Spinal cord (tissue), 10 donors: ENCODE measurements at places on chromosomes 2 and 18.

DNA sequence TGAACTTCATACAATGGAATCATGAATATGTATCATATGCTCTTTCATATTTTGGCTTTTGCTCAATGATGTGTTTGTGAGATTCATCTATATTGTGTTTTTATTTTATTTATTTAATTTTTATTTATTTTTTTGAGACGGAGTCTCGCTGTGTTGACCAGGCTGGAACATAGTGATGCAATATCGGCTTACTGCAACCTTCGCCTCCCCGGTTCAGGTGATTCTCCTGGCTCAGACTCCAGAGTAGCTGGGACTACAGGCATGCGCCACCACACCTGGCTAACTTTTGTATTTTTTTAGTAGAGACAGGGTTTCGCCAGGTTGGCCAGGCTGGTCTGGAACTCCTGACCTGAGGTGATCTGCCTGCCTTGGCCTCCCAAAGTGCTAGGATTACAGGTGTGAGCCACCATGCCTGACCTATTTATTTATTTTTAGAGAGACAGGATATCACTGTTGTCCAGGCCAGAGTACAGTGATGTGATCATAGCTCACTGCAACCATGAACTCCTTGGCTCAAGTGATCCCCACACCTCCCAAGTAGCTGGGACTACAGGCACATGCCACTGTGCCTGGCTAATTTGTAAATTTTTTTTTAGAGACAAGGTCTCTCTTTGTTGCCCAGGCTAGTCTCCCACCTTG lies 74.5 kb downstream of the TET3 start:
- DNase-seq = no peak

DNA sequence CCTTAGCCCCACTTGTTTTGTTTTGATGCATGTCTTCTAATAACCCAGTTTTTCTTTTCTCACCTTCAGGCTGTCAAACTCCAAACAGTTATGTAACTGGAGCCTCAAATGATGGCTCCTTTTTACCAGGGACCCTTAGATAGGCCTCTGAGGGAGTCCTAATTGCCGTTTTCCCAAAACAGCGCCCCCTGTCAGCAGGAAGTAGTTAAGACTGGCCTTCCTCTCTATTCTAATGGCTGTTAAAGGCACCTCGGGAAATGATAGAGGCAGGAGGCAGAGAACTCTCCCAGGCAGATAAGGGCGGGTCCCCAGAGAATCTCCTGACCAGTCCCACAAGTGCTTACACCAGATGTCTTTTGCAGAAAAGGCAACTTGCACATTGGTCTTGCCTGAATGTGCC lies 123.2 kb downstream of the KCNS3 start:
- DNase-seq = no peak

GRCh38 chr18:6589923-6590322 lies 139.6 kb upstream of the ARHGAP28 start:
- DNase-seq = no peak

DNA sequence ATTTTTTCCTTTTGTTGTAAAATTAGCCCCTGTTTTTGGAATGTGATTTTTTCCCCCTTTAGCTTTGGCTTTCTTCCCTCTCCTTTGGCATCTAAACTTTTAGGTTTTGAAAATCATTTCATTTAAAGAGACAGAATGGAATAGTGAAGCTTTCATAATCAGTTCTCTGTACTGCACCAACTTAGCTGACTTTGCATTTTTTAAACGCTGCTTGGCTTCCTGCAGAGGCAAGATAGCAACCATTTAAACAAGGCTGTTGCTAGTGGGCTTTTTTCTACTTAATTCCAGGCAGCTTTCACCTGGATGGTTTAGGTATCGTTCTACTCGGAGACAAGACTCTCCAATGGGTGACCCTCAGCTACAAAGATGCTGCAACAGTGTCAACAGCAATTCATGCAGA lies 267.9 kb upstream of the PKDCC start:
- peak; percentile 68 for DNase-seq

DNA sequence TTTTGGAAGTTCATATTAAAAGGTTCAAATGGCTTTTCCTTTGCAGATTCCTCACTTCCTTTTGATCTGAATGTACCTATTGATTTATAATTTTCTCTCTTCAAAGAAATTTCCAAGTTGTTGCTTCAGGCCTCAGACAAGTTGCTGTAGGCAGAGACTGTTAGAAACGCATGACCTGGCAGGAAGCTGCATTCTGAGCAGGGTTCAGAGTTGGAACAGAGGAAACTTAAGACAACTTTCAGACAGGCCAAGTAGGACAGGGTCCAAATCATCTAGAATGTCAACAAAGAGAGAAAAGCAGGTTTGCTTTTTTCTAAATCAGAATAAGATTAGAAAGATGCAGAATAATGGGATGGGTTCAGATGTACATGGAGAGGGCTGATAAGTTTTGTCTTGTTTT lies 416.3 kb downstream of the LRP1B start:
- no peak for DNase-seq

GRCh38 chr2:233051241-233052149 lies 8.6 kb upstream of the INPP5D start:
- DNase-seq = no peak

- no peak for DNase-seq
Observed at GRCh38 chr2:174750923-174751441, 13.3 kb downstream of the CHRNA1 start.

DNA sequence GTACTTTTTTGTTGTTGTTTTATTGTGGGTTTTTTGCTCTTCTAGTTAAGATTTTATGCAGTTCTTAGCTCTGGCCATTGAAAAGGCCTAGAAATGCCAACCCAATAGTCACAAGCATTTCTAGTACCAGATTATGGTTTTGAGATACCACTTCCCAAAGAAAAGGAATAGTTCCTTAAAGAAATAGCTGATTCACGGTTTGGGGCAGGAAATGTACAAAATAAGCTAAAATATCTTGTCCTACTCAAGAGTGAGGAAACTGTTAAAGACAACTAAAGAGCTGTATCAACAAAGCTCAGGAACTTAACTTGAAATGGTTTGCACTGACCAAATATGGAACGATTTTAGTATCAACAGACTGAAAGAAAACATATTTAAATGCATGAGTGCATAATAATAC lies 35.4 kb downstream of the PGAP1 start:
- no peak for DNase-seq

DNA sequence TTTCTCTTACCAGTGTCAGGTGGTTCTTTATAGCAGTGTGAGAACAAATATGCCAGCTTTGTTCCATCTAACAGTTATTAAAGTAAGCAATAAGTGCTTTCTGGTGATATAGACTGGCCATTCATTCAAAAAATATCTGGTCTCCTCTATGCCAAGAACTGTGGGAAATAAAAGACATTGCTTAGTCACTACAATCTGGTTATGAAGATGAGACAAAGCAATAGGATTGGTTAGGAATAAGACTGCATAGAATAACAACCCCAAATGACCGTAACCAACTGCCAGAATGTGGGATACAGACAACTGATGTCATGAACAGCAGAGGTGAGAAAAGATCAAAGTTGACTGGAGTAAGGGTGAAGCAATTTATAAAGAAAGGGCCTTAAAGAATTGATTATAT lies 83.8 kb downstream of the MBD2 start:
- no peak for DNase-seq

- no peak for DNase-seq
Observed at GRCh38 chr2:105403241-105403782, 4.5 kb upstream of the FHL2 start.

- DNase-seq = no peak
Observed at GRCh38 chr18:26454192-26454591, 94.2 kb downstream of the KCTD1 start.

- no peak for DNase-seq
Observed at GRCh38 chr2:122565364-122565763, 809.9 kb downstream of the TSN start.

DNA sequence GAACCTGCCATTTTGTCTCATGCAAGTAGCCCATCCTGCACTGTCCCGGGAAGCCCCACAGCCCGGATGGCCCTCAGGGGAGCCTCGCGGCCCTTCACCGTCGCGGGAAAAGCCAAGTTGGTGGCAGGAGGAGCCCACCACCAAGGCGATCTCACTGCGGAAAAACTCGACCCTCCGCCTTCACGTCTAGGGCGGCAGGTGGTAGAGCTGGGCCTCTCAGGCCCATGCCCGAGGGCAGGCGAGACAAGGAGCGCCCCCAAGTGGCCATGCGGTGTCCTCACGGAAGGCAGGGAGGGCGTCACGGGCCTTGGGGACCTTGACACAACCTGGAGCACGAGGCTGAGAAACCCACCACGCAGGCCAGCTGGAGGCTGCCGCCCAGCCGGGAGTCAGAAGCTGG lies 34.8 kb upstream of the SKA1 start:
- no peak for DNase-seq

- no peak for DNase-seq
Observed at GRCh38 chr2:84884449-84884848, 3.6 kb upstream of the TRABD2A start.

DNA sequence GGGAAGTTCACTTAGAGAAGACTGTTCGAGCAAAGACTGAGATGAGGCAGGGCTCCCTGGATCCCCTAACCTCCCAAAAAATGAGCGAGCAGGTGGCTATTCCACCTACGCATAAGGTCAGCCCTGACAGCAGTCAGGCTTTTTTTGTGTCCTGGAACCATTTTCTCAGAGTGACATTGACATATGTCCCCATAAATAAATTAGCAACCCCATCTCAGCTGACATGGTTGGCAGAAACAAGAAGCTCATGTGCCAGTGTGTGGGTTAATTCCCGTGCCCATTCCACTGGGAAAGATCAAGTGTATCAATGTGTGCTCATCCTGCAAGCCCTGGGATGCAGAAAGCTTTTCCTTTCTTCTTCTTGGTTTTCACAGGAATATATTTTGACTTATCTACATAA lies 740.4 kb upstream of the CELF4 start:
- no peak for DNase-seq

DNA sequence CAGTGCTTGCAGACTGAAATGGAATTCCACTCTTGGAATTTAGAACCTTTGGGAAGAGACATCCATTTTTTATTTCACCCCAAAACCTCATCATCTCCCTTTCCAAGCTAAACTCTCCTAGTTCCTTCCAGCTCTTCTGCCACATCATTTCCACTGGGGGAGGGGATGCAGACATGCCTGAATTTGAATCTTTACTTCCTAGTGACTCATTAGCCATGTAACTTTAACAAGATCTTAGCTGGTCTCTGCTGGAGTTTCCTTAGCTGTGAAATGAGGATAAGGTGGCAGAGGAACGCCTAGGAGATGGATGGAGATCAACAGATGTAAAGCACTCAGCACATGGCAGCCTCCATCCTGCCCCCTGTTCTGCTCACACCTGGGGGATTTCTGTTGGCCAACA lies 266.8 kb downstream of the EN1 start:
- DNase-seq = no peak

GRCh38 chr2:69700381-69700780 lies 41.6 kb upstream of the ANXA4 start:
- no peak for DNase-seq

DNA sequence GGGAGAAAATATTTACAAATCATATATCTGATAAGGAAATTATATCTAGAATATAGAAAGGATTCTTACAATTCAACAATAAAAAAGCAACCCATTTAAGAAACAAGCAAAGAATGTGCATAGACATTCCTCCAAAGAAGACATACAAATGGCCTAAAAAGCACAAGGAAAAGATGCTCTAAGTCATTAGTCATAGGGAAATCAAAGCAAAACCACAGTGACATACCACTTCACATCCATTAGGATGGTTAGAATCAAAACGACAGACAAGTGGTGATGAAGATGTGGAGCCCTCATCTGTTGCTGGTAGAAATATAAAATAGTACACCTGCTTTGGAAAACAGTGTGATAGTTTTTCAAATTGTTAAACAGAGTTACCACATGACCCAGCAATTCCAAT lies 48.2 kb downstream of the MAPRE2 start:
- no peak for DNase-seq

DNA sequence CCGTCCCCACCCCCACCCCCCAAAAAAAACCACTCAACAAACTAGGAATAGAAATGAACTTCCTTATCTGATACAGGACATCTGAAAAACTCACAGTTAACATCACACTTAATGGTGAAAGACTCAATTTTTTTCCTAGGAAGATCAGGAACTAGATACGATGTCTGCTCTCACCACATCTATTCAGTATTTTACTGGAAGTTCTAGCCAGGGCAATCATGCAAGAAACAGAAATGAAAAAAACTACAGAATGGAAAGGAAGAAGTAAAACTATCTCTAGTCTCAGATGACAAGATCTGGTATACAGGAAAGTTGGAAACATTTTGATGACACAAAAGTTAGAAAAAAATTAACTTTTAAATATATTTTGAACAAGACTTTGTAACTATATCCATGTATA lies 114.4 kb upstream of the FZD5 start:
- no peak for DNase-seq

DNA sequence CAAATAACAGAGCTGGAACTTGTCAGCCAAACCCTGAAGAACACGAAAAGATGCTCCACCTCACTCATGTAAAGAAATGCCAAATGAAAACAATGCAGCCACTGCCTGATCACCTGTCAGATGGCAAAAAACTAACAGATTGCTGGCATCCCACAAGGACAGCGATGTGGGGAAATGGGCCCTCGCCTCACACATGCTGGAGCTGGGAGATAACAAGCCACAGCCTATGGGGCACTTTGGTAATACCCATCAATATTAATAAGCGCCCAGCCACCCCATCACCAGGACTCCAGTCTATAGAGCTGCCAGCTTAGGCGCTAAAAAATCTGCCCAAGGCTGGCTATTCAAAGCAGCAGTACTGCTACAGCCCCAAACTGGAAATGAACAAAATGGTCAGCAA lies 27.0 kb downstream of the TFCP2L1 start:
- DNase-seq = no peak

GRCh38 chr2:50515638-50516037 lies 516.3 kb downstream of the NRXN1 start:
- DNase-seq = no peak

GRCh38 chr2:178508646-178509045 lies 28.4 kb downstream of the PLEKHA3 start:
- no peak for DNase-seq

- peak; percentile 48 for DNase-seq
Observed at GRCh38 chr2:38106405-38107094, 30.6 kb upstream of the CYP1B1 start.

- DNase-seq = no peak
Observed at GRCh38 chr18:13379062-13379865, 160.7 kb downstream of the LDLRAD4 start.

DNA sequence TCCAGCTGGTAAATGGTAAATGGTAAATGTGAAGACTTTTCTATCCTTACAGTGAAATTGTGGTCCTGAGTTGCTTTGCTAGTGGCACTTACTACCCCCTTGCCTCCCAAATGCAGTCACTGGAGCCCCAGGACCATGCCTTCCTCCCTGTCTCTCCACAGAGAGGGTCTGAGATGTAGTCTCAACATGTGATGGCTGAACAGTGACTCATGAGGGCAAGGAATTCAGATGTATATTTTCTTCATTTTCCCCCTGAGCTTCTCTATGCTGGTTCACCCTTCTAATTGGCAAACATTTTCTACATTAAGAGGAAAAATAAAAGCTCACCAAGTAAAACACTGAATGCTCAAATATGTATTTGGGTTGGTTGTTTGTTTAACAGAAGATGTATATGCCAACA lies 232.0 kb downstream of the SH3BP4 start:
- DNase-seq = no peak

DNA sequence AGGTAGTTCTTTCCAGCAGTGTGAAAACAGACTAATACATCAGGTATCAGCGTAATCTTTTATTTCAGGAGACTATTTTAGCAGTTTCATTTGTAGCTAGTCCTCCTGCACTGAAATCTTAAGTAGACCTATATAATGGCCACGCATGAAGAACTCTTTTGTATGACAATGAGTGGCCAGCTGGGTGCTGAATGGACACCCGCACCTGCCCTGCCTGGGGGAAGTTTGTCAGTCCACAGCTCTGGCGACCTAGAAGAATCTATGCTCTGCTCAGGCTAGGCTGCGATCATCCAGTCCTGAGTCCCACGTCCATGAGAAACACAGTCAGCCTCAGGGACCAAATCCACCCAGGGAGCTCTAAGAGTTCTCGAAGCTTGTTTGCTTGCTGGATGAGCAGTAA lies 709.2 kb upstream of the ID2 start:
- no peak for DNase-seq
